ENCODE measurements at places on chromosomes 11 and 22. TPM values are rescaled to one million over a fixed set of nuclear protein-coding genes. Genes with fewer than 3 reads are reported as not detected.
A peak's percentile ranks its signal among the peaks of the same experiment; 100 is the strongest.

APOBEC3A gene
- polyA plus RNA-seq = 0.07 TPM

AP1B1 gene
- polyA plus RNA-seq = 60.6 TPM

POU2AF3 gene
- polyA plus RNA-seq = 17.2 TPM

PANX3 gene
- 0.03 TPM for polyA plus RNA-seq

SLC7A4 gene
- 31.4 TPM for polyA plus RNA-seq

GRCh38 chr22:24768537-24769374 is 5.8 kb downstream of the PIWIL3 start:
- peak; percentile 51 for DNase-seq

DNA sequence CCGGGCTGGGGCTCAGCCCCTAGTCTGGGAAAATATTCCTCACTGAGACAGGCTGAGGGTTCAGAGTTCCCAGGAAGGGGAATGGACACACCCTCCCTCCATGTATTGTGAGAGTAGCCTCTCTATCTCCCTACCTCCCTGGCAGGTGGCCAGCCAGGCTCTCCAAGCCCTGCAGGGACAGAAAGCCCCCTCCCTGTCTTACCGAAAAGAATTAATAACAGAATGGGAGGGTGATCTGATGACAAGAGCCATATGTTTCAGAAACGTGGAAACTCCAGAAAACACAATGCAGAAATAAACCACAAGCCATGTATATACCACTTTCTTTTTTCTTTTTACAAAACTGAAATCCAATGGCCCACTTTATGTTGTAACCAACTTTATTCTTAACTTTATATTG is 140.0 kb downstream of the CHST1 start:
- DNase-seq = peak; percentile 47

DNA sequence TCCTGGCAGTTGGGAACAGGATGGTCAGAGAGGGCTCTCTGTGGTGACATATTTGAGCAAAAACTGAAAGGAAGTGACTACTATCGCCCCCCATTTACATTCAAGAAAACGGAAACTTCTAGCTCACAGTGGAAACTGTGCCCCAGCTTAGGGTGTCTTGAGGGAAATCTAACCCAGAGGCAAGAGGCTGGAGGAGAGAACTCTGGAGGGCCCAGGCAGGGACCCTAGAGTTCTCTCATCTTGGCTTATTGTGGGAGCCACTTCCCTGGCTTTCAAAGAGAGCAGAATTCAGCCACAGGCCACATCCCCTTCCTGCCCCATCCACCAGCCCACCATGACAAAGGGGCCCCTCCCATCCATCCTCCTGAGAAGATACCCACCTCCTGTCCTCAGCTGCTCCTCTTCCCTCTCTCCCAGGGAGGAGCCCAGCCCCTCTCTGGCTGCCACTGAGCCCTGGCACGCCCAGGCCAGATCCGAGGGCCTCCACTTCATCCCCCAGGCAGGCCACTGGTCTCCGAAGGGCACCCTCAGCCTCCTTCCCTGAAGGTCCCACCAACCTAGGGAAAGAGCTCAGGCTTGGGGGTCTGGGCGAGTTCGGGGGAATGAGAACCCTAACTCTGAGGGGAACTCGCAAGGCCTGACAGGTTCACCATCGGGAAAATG is 1.6 kb upstream of the TMPRSS13 start:
- no peak for DNase-seq

DNA sequence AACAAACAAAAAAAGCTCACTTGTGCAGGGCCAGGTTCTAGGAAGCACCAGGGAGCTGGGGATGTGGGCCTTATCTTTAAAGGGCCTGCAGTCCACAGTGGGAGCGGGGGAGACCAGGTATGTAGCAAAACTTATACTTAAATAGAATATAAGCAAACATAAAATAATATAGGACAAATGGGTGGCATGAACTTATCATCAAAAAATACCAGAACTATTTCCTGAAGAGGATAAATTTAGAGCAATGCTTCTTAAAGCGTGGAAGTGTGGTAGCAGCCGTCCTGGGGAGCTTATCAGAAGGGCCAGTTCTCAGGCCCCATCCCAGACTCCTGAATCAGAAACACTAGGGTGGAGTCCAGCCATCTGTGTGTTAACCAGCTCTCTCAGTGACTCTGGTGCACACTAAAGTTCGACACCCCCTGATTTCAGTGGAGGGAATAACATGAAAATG is 9.3 kb downstream of the VPS26B start:
- no peak for DNase-seq

- DNase-seq = no peak
Measured at GRCh38 chr11:102647430-102647829, 22.3 kb upstream of the MMP20 start.

DNA sequence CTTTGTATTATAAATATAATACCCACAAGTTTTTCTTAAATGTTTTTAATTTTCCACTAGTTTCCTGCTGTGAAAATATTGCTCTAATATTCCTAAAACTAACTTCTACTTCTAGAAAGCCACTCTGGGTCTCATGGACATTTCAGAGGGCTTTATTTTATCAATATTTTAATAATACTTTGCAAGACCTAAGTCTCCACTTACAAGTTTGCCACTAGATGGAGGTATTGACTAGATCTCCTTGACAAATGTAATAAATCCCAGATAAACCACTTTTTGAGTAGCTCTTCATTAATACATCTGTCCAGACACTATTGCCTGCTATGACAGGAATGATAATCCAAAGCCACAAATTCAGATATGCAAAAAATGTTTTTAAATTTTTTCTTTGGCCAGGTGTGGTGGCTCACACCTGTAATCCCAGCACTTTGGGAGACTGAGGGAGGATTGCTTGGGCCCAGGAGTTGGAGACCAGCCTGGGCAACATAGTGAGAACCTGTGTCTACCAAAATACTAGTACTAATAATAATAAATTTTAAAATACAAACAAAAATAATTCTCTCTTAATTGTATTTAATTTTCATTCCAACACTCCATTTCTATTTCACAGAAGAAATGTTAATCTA is 3.5 kb upstream of the ACAT1 start:
- DNase-seq = peak; percentile 11

DNA sequence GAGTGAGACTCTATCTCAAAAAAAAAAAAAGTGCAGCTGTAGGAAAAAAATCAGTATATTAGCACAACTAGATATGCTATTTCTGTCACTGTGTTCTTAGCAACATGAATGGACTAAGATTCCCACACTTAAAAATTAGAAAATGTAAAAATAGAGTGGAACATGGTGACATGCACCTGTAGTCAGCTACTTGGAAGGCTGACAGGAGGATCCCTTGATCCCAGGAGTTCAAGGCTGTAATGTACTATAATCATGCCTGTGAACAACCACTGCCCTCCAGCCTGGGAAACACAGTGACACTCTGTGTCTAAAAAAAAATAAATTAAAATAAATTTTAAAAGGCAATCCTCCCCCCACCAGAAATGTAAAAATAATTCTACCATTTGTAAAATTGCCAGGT is 29.8 kb downstream of the PICALM start:
- DNase-seq = no peak

DNA sequence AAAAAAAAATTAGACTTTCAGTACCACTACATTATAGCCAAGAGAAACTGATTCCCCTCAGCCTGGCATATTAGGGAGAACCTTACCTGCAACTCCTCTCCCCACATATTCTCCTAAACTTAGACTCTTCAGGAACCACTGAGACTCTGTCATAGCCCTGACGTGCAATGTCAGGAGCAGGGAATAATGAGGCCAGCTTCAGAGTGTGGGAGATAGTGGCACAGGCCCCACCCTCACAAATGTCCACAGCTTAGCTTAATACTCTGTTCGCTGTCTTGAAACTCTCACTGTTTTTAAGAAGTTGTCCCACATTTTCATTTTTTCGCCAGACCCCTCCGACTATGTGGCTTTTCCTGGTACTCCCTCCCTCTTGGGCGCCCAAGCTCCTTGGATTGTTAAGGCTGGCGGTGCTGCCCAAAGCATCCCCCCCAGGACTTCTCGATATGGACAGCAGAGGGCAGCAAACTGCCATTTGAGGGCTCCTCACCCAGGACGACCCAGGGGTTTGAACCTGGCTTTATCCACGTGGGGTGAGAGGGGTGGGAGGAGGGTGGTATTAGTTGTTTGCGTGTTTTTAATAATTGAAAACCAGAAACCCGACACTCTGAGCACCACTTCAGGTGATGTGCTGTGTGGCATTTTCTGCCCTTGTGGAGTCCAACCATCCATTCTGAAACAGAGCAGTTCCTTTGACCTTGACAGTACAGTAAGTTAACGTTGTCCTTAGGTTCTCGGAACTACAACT is 45.2 kb upstream of the RASSF10 start:
- peak; percentile 46 for DNase-seq

Measured in large intestine (tissue), 12 donors.